ENCODE measurements at places on chromosomes 11 and 22.
A peak's percentile ranks its signal among the peaks of the same experiment; 100 is the strongest.

DNA sequence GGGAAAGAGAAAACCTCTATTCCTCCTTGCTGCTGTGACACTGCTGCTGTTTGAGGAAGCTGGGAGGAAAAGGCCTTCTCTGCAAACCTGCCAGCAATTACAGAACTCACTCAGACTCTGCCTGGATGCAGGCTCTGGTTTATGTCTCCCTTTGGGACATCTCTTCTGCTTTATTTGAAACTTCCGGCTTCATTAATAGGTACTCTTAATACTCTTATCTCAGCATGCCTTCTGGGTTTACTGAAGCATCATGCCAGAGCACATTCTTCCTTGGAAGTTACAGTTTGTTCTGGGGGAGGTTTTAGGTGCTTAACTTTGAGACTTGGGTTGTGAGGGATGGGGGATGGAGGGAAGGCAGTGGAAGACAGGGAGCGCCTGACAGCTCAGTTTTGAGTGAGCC lies 79.9 kb downstream of the NAV2 start:
- no peak for DNase-seq

DNA sequence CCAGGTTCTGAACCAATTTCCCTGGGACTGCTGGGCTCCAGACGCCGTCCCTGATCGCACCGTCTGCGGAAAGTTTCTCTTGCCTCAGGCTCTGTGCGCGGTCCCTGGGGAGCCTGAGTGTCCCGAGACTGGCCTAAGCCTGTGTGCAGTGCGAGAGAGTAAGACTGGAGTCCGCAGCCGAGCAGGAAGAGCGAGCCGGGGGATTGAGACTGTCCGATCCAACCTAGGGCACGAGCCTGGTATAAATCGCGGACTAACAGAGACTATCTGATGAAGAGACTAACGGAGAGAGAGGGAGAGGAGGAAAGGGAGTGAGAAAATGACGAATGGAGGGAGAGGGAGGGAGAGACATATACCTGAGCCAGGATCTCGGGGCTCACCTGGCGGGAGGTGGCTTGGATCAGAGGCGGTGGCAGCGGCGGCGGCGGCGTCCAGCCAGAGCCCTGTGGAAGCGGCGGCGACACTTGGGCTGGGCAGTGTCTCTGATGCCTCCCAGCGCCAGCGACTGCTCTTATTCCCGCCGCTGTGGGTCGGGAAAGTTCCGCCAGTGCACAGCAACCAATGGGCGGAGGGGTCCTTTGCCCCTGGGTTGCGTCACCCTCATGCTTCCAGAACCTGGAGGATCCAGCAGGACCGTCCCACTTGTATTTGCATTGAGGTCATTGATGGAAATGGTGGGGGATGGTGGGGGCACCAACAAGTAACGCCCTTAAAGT lies at the start of gene CALCA:
CALCA (minus strand) TSS at position 487 of the 716 bp plus-strand sequence. CDS start 1,159 bp downstream, outside the sequence.
- no peak for DNase-seq

- no peak for DNase-seq
Measured at GRCh38 chr11:86222081-86222480, 22.5 kb upstream of the EED start.

DNA sequence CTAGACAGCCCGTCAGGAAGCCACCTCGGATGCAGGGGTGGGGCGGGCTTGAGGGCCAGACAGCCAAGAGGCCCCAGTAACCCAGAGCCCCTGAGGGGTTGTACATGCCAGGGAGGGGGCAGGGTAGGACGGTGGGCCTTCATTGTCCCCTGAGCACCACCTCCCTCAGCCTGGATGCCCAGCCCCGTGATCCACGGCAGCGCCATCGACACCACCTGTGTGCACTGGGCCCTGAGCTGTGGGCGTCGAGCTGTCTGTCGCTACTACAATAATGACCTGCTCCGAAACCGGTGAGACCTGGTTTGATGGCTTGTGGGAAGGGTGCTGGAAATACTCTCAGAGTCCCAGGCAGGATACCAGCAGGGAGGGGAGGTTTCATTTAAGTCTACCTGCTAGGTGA lies 37.4 kb upstream of the TPBGL start:
- no peak for DNase-seq

DNA sequence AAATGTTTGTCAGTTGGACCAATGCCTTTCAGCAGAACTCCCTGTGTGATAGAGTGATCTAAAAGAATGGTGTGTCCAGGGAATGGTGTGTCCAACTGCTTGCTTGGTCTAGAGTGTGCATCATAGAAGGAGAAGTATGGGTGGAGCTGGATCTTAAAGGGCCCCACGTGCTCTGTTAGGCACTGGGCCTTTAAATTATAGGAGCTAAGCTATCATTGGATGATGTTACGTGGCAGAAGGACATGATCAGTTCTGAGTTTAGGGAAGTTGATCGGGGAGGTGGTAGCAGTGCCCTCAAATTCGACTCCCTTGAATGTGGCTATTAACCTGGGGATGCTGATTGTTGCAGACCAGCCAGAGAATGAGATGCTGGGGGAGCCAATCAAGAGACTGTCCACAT lies 16.4 kb downstream of the STX3 start:
- no peak for DNase-seq

GRCh38 chr11:55324500-55324899 lies 18.5 kb upstream of the OR4A16 start:
- no peak for DNase-seq

- peak; percentile 23 for DNase-seq
Measured at GRCh38 chr11:9280655-9281301, 15.6 kb upstream of the DENND5A start.

- no peak for DNase-seq
Measured at GRCh38 chr11:132028380-132029240, 658.2 kb downstream of the NTM start.

DNA sequence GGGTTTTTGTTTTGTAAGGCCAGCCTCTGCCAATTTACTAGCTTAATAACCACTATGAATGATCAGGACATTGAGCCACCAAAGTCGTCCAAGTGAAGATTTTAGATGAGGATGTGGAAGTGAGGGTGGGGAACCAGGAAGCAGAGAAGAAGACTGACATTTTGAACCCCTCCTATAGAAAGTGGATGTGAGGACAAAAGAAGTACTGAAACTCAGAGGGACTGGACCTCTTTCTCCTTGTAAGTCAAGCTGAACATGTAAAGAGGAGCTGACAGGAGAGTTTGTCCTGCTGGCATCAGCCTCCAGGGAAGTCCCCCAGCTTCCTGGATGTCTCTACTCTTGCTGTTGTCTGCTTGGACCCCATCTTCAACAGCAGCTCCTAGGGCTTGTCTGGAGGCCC lies 338.2 kb upstream of the NCAM1 start:
- no peak for DNase-seq

GRCh38 chr11:4577761-4578160 lies 3.8 kb upstream of the OR52I2 start:
- no peak for DNase-seq

DNA sequence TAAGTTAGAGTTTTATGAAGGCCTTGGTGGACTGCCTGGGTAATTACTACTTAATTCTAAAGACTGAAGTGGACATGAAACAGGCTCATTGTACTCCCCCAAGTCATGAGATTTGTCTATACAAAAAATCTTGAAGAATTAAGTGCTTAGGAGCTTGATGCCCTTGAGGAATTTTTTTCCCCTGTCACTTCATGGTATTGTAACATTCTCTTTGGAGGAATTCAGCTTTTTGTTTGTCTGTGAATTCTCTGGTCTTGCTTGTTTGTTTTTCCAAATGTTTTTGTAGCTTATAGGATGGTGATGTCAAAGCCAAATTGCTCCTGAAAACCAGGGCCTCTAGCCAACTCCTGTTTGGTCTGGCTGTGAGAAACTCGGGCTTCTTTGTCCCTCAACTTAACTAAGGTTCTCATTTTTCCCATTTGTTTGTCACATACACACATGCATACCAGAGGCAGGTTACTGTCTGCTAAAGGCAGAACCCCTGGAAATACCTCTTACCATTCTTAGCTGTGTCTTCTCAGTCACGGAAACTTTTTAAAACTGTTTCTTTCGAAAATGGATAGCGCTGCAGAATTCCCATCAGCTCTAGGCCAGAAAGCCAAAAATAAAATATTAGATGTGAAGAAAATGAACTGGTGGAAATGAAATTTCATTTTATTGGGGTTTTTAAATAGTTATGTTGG lies 66.9 kb downstream of the AMOTL1 start:
- no peak for DNase-seq

DNA sequence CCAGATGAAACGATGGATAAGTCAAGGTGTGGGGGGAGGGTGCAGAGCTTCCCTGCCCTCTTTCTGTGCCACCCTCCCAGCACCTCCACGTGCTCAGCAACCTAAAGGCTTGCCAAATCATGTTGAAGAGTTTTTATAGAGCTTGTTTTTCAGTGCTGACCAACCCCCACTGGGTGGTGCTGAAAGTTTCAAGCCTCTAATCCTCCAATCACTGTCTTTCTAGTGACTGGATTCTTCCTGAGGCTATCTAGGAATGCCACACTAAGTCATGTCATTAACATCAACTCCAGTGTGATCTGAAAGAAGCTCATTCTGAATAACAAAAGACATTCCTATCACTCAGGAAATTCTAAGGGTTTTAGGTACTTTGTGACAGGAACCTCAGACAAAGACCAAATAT lies 382.6 kb downstream of the DYNC2H1 start:
- DNase-seq, result no peak

DNA sequence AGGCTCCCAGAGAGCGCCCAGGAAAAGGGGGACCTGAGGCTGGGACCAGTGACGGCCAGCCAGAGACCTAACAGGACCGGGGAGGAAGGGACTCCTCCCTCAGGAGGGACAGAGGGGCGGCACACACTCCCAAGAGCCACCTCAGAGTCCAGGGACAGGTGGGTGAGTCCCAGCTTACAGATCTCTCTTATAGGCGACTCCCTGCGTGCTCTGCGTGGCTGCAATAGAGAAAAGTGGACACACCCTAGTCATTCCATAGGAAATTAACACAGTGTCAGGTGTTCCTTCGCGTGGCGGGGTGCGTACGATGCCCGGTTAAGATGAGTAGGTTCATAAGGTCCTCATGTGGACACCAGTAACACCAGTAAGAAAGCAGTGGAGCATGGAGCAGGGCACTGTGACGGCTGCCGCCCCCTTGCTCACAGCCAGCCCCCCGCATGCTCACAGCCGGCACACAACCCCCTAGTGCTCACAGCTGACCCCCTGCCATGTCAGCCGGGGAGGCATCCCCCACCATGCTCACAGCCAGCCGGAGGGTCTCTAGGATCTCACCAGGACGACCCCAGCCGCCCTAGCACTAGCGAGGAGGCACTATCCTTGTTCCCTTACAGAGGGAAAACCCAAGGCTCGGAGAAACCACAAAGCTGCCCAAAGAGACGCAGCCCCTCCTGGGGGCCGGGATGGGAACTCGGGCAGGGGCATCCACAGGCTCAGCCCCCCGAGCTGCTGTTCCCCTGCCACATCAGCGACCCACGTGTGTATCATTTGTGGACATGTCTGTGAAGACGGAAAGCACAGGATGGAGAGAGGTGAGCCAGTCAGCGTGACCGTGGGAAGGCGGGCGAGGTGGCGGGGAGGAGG lies 426.8 kb downstream of the TBC1D22A start:
- no peak for DNase-seq

DNA sequence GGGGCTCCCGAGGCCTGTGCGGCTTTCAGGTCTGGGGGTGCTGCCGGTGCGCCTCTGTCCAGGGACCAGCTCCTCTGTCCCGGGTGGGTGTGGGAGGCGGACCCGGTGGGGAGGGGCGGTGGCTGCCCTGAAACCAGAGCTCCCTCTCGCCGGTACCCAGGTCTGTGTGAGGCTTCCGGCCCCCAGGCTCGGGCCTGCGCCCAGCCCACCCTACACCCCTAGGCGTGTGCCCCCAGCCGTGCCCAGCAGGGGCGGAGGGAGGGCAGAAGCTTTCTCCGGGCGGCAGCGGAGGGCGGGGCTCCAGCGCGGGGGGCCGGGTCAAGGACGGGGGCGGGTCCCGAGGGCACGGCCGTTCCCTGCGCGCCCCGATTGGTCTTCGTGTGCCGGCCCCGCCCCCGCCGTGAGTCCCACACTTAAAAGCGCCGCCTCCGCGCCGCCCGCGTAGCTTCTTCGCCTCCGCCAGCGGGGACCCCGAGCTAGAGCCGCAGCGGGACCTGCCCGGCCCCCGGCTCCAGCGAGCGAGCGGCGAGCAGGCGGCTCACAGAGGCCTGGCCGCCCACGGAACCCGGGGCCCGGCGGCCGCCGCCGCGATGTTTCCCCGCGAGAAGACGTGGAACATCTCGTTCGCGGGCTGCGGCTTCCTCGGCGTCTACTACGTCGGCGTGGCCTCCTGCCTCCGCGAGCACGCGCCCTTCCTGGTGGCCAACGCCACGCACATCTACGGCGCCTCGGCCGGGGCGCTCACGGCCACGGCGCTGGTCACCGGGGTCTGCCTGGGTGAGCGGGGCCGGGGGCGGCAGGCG lies 616 bp downstream of the PNPLA2 start:
- DNase-seq, result peak; percentile 82

DNA sequence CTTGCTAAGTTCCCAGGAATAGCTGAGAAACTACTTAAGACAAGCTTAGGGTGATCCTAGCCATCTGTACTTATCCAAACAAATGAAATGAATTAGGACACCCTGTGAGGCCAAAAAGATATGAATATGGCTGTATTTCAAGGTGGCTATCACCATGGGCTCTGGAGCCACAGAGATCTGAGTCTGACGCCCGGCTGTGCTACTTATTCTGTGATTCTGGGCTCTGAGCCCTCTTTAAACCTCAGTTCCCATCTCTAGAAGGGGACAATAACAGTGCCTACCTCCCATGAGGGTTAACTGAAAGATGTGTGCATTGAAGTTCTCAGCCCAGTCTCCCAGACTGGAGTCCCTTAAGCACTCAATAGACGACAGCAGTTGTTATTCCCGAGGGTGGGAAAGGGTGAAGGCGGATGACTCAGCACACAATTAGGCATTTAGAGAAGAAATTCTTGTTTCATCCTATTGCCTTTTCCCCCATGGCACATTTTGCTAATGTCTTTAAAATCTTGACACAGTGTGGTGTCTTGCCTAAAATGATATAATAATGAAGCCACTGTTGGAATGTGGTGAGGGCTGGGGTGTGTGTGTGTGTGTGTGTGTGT lies 132.5 kb downstream of the ADAMTS15 start:
- no peak for DNase-seq

DNA sequence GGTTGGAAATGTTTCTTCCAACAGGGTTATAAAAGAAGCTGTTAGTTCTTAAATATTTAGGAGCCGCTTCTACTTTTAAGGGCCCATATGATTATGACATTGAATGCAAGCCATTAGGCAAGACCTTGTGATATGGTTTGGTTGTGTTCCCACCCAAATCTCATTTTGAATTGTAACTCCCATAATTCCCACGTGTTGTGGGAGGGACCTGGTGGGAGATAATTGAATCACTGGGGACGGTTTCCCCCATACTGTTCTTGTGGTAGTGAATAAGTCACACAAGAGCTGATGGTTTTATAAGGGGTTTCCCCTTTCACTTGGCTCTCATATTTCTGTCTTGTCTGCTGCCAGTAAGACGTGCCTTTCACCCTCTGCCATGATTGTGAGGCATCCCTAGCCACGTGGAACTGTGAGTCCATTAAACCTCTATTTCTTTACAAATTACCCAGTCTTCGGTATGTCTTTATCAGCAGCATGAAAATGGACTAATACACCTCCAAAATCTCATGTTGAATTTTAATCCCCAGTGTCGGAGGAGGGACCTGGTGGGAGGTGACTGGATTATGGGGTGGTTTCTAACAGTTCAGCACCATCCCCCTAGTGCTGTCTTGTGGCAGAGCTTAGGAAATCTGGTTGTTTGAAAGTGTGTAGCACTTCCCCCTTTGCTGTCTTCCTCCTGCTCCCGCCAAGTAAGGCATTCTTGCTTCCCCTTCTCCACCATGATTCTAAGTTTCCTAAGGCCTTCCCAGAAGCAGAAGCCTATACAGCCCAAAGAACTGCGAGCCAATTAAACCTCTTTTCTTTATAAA lies 4.3 kb downstream of the CD59 start:
- DNase-seq, result no peak
